ENCODE measurements at places on chromosomes 1 and 21.

DNA sequence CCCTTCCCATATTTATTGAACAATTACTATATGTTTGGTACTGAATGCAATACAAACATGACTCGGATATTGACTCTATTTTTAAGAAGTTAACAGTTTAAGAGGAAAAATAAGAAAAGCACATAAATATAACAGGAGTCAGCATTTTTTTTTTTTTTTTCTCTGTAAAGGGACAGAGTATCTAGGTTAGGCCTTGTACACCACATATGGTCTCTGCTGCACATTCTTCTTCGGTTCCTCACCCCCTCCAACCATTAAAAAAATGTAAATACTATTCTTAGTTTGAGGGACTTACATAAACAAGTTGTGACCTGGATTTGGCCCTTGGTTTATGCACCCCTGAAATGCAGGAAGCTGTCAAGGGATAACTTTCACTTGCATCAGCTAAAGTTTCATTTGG, 40.4 kb downstream of the PHC2 start:
- no peak for DNase-seq

GRCh38 chr1:66275601-66276023, 258.3 kb upstream of the SGIP1 start:
- no peak for DNase-seq

GRCh38 chr1:164716992-164717703, 158.2 kb downstream of the PBX1 start:
- no peak for DNase-seq

DNA sequence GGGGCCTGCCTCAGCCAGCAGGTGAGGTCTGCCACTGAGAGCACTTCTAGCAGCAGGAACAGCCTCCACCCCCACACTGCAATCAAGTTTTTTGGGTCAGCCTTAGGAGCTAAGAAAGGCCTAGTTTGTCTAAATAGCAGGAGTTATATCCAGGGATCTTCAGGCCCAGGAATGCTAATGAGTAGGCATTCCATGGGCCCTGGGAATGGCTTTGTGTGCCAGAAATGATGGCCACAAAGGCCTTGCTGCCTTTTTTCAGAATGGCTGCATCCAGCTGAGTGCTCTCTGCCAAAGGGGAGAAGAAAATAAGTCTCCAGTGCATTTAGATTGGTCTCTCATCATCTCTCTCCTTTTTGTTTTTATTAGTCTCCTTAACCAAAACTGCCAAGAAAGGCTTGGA, 2.8 kb downstream of the MRTO4 start:
- DNase-seq: no peak

- no peak for DNase-seq
Observed at GRCh38 chr1:63454269-63454668, 68.8 kb downstream of the ITGB3BP start.

DNA sequence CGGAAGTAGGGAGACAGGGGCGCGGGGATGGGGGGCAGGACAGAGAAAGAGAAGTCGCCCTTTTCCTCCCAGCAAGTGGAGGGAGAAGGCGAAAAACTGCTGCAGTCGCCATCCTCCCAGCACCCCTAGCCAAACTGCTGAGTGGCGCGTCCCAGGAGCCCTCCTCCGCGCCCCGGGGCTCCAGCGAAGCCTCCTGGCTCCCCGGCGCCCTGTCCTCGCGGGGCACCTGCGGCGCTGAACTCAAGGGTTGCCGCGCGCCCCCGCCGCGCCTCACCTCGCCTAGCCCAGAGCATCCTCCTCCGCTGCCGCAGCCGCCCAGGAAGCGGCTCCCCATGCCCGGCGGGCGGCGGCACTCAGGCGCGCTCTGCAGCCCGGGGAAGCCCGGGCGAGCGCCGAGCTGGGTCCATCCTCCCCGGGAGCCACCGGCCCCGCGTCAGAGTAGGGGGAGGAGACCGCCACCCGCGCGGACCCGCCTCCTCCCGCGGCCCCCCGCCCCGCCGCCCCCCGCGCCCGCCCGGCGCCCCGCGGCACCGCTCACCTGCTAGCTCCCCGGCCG, at the start of gene DAB1:
Gene DAB1, minus strand, starts transcription at position 405 of the 556 bp plus-strand sequence. CDS start 133,030 bp downstream, outside the sequence.
- peak; percentile 8 for DNase-seq

- no peak for DNase-seq
Observed at GRCh38 chr1:177753655-177754054, 216.2 kb downstream of the SEC16B start.

GRCh38 chr1:192252776-192253175, 64.0 kb upstream of the RGS21 start:
- DNase-seq: no peak

- DNase-seq: no peak
Observed at GRCh38 chr1:95553595-95553994, 319.6 kb downstream of the RWDD3 start.

DNA sequence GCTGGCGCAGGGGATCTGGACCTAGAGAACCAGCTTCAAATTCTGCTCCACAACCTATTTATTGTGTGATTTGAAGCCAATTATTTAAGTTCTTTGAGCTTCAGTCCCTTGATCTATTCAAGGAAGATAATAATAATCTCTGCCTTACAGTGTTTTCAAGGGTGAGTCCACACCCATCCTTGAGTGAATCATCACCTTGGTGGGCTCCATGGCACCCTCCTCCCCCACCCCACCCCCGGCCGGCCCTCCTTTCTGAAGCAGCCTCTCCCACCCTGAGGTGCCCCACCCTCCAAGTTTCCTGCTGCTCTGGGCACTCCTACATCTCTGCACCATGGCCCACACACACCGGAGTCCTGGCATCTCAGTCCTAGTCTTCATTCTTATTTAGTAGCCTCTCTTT, 38.3 kb downstream of the TCP10L start:
- no peak for DNase-seq

GRCh38 chr1:17359808-17360207, 12.2 kb upstream of the PADI6 start:
- no peak for DNase-seq

DNA sequence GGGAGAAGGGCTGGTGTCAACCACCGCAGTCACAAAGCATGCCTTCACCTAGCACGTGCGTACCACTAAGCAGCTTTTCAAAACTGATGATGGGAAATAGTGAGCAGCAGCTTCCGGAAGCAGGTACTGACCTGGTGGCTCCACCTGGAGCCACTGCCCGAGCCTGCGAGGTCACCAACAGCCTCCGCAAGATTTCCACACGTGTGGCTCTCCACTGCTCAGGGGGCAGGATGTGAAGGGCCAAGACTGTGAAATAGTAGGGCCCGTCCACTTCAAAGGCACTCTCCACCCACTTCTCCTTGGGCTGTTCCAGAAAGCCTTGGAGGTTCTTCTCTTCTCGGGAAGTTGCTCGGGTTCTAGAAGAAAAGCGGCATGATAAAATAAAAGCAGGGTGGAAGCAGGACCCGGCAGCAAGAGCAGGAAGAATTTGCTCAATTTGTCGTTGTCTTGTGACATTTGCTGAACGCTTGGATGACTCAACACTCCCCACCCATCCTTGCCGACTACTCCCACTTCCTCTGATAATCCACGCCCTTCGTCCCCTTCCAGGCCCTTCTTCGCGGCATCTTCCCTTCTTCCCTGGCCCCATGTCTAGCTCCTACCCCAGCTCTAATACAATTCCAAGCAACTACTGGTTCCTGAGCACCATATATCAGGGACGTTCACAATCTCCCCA, 124.9 kb upstream of the IFFO2 start:
- DNase-seq: no peak

- no peak for DNase-seq
Observed at GRCh38 chr1:51504806-51505525, 14.1 kb downstream of the EPS15 start.

DNA sequence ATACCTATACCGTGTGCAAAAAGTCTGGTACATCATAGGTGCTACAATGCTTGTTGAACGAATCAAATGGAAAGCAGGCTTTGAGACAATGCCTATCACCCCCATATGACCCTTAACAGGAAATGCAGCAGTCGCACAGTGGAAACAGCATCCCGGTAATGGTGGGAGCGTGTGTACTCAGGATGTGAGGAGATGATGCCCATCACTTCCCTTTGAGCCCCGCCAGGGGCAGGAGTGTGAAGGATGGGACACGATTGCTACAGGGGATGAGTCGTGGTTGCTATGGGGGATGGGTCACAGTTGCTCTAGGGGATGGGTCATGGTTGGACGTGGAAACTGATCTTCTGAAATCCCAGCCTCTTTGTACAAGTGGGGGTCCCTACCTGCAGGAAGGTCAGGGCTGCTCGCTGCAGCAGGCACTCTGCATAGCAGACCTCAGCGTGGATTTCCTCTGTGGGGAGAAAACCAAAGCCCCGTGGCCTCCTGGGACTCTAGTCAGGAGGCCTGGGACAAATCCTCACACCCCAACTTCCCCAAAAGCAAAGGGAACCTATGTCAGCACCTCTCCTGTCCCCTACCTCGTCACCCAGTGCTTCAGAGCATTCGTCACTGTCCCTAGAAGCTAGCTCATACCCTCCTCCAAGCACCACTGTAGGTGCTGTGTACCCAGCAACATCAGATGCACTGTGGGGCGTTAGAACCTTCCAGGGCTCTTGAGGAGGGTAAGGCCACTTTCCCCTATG, 19.3 kb downstream of the TTC39A start:
- no peak for DNase-seq

DNA sequence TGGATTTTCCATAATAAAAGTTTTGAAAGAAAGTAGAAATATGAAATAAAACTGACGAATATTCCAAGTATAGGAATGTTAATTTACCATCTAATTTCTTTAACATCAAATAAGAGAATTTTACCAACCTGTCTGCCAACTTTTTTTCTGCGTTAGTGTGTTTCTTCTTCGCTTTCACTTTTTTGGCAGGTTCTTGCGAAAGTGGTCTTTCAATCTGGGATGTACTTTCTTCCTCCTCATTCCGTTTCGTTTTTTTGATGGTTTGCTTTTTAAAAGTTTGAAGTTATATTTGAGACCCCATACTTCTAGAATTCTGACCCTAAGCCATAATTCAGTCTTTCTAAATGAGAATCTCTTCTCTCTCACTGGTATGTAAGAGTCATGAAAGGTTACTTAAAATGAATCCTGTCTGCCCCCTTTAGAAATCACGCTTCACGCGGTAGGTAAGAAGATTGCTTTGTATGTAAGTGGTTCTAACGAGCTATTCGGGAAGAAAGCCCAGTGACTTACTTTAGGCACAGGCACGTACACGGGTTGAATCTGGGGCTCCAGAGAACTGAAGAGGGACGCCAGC, 580 bp downstream of the RBM34 start:
- no peak for DNase-seq

- DNase-seq: no peak
Observed at GRCh38 chr21:21973806-21974205, 975.6 kb downstream of the NCAM2 start.

DNA sequence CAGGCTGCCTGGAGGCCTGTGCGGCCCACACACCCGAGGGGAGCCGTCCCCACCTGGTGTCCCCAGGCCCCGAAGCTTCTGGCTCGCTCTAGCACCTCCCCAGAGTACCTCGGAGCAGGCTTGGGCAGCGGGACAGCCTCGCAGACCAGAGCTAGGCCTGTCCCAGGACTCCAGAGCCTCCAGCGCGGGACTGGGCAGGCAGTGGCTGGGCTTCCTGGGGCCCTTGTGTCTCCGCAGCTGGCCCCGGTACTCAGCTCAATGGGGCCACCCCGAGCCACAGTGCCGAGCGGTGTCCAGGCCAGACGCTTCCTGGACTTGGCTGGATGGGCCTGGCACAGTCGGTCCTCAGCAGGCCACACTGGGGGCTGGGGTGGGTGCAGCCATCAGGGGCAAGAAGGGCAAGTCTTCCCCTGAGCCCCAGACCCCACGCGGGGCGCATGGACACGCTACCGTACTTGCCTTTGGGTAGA, 4.9 kb downstream of the SCNN1D start:
- no peak for DNase-seq

GRCh38 chr1:163426505-163427251, 104.9 kb downstream of the NUF2 start:
- no peak for DNase-seq

- no peak for DNase-seq
Observed at GRCh38 chr1:221762121-221762520, 20.2 kb upstream of the DUSP10 start.

GRCh38 chr1:206010060-206010459, 6.9 kb upstream of the RAB7B start:
- DNase-seq: no peak

GRCh38 chr1:22611530-22611947, 24.9 kb upstream of the C1QA start:
- DNase-seq: no peak

DNA sequence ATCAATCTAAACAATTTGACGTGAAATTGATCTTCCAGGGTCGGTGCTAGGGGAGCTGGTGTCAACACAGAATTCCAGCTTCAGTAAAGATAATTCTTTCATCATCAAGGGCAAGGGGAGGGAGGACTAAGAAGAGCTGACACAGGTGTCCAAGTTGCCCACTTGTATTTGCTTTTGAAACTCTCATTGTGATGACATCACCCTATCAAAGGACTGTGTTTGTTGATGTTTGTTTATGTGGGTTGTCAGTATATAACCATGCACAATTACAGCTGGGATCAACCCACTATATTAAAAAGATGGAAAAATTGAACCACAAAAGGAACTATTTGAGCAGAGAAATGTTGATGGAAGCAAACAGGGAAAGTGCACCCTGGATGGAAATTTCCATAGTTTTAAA, 48.8 kb downstream of the ZC3H11B start:
- no peak for DNase-seq

GRCh38 chr1:38455829-38456530, 403.6 kb downstream of the RRAGC start:
- no peak for DNase-seq

- no peak for DNase-seq
Observed at GRCh38 chr1:237003516-237003915, 725 bp downstream of the MT1HL1 start.

DNA sequence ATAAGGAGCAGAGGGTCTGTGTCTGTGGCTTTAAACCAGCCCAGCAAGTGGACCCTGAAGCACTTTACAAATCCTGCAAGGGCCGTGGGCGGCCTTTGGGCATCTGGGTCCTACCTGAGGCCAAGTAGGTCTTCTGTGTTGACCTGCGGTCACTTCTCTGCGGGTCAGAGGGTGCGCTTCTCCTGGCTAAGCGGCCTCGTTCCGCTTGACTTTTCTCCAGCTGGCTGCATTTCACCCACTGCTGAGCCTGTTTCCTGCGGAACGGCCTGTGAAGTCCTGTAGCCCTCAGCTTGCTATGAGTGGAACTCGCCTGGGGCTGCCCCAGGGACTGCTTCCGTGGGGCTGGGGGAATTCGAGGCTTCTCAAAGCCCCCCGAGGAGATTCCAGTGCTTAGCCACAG, 43.3 kb downstream of the SLC37A1 start:
- DNase-seq: no peak

DNA sequence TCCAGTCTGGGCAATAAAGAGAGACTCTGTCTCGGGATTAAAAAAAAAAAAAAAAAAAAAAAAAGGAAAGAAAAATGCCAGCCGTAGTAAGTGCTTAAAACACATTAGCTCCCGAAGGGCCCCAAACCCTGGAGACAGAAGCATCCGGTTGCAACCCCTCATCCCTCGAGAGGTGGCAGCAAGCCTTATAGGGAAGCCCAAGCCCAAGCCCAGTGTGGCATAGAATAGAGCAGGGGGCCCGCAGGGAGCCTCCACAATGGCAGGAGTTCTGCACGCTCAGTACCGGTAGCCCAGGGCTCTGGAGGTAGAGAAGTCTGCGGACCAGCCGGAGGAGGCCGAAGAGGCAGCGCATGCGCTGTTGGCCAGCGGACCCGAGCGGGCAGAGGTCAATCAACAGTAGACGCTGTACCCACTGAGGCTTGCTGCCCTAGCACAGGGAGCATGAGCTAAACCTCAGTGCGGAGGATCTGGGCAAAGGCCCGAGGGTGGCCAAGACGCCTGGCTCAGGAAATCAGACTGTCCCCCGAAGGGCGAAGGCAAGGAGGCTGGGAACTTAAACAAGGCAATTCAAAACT, 34.1 kb upstream of the C1orf198 start:
- DNase-seq: no peak
